Mesenchymal stem cell (in vitro differentiated cells and primary cell): ENCODE measurements at places on chromosomes 6 and 20.

- peaks cover 51% of the 10 kb centered on the region for H3K27me3 ChIP-seq
- H3K27ac ChIP-seq = no peak overlapping the region
- no peak overlapping the region for H3K4me3 ChIP-seq
- H3K36me3 ChIP-seq = no peaks in the 10 kb centered on the region
- no peak for DNase-seq
Observed at GRCh38 chr6:27565839-27566779, 93.2 kb upstream of the ZNF184 start.

DNA sequence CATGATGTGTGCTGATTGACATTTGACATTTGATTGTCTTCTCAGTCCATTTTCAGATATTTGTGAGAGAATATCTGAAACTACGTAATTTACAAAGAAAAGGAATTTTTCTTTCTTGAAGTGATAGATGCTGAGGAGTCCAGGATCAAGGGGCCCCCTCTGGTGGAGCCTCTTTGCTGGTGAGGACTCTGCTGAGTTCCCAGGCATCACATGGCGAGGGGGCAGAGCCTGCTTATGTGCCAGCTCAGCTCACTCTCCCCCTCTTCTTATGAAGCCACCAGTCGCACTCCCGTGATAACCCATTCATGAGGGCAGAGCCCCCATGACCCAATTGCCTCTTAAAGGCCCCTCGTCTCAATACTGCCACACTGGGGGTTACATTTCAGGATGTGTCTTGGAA lies 91.3 kb downstream of the RPP40 start:
- DNase-seq = no peak
- H3K27me3 ChIP-seq = no peaks in the 10 kb centered on the region
- peaks cover 13% of the 10 kb centered on the region for H3K36me3 ChIP-seq
- H3K4me3 ChIP-seq = no peak overlapping the region
- no peak overlapping the region for H3K27ac ChIP-seq

DNA sequence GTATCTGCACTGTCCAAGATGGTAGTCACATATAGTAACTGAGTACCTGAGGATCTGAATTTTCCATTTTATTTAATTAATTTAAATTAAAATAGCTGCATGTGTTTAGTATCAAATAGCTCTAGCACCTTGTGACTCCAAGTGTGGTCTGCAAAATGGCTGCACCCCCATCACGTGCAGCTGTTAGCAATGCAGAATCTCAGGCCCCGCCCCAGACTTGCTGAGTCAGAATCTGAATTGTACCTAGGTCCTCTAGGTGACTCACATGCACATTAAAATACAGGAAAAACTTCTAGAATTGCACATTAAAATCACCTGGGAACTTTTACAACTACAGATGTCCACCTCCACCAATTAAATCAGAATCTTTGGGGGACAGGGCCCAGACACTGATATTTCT lies 19.2 kb upstream of the FAM83C start:
- H3K4me1 ChIP-seq = peaks cover 34% of the 10 kb centered on the region
- no peaks in the 10 kb centered on the region for H3K27me3 ChIP-seq
- no peak for DNase-seq
- peak overlapping the region; percentile 84 for H3K27ac ChIP-seq

DNA sequence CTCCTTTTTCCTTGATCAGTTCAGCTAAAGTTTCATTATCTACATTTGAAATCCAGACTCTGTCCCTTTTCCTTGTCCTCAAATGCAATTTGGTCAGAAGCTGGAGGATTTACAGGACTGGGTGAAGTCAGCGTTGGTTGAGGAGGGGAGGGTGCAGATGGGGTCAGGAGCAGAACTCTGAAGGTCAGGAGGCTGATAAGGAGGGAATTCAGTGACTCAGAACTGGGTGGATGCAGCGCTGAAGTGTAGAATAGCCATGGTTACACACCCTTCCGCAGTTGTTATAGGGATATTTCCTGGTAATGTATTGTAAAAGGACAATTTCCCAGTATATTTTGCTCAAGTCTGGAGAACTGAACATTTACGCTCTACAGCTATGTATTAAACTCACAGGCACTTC lies 133.1 kb upstream of the FOXA2 start:
- no peak overlapping the region for H3K4me3 ChIP-seq
- peaks cover 4% of the 10 kb centered on the region for H3K4me1 ChIP-seq
- peaks cover 6% of the 10 kb centered on the region for H3K27me3 ChIP-seq

DNA sequence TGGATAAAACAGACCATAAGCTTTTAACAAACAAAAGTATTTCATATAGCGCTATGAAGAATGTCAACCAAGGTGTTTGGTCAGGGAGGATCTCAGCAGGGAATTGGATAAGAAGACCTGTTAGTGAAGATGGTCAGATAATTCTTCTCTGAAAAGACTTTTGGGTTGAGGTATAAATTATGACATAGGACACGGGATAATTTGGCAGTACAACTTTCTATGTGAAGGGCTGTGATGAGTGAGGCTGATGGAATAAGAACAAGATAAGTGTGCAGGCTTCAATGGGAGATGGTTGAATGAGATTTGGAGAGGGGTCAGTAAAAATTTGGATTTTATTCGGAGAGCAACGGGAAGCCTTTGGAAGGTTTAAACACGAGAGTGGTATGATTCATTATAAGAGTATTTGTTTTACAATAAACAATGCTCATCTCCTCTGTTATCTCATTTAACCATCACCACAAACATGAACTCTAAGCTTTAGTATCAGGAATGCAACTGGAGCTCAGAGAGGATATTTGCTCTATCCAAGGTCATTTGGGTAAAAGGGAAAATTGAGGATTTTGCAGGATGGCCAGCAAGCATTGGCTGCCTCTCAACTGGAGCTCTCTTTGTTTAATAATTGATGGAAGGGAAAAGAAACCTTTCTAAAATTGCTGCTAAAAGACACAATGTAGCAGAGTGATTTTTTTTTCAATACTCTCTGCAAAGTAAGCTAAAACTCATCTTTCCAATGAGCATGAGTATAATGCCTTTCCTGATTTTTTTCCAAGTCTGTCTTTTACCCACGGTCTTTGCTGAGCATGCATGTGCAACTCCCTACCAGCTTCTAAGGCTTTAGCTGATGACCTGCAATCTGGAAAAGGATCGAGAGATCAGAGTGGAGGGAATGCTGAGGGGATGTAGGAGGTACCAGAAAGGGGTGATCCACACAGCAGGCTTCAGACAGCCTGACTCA lies 534.0 kb downstream of the CBLN4 start:
- DNase-seq = no peak
- no peaks in the 10 kb centered on the region for H3K4me1 ChIP-seq
- no peaks in the 10 kb centered on the region for H3K36me3 ChIP-seq
- no peak overlapping the region for H3K27ac ChIP-seq
- no peak overlapping the region for H3K4me3 ChIP-seq
- no peaks in the 10 kb centered on the region for H3K27me3 ChIP-seq

DNA sequence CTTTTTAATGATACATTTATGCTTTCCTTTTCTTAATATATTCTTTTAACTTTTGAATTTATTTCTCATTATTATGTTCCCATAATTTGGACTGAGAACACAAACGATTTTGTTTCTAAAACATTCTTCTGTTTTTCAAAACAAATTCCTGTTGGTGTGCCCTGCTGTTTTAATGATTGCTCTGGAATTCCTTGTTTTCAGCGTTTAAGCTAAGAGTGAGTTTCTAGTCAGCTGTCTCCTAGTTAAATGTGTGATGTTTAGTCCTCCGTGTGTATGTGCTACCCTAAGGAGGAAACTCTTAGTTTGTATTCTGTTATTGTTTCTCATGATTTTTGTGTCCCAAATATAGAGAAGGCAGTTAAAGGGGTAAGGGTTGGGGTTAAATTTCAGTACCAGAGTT lies 306.1 kb upstream of the RGS17 start:
- no peaks in the 10 kb centered on the region for H3K27me3 ChIP-seq
- H3K4me1 ChIP-seq = no peaks in the 10 kb centered on the region
- no peak for DNase-seq
